ENCODE measurements at places on chromosomes 2 and 18. TPM values are rescaled to one million over a fixed set of nuclear protein-coding genes. Genes with fewer than 3 reads are reported as not detected.

The ANKRD30B gene
- 3.9 TPM for total RNA-seq

The BOK gene
- 35.1 TPM for total RNA-seq

The COL3A1 gene
- 109 TPM for total RNA-seq

The CRYGC gene
- not detected for total RNA-seq

The EDAR gene
- not detected for total RNA-seq

The GKN1 gene
- total RNA-seq, result not detected

The GAL3ST2 gene
- 0.69 TPM for total RNA-seq

All from diencephalon (tissue), 1 donor.